ENCODE measurements at places on chromosomes 1 and 21.

- DNase-seq = no peak
Observed at GRCh38 chr1:170032531-170033280, 41.8 kb downstream of the KIFAP3 start.

GRCh38 chr1:28172713-28173150 is 3.8 kb downstream of the PTAFR start:
- DNase-seq = no peak

DNA sequence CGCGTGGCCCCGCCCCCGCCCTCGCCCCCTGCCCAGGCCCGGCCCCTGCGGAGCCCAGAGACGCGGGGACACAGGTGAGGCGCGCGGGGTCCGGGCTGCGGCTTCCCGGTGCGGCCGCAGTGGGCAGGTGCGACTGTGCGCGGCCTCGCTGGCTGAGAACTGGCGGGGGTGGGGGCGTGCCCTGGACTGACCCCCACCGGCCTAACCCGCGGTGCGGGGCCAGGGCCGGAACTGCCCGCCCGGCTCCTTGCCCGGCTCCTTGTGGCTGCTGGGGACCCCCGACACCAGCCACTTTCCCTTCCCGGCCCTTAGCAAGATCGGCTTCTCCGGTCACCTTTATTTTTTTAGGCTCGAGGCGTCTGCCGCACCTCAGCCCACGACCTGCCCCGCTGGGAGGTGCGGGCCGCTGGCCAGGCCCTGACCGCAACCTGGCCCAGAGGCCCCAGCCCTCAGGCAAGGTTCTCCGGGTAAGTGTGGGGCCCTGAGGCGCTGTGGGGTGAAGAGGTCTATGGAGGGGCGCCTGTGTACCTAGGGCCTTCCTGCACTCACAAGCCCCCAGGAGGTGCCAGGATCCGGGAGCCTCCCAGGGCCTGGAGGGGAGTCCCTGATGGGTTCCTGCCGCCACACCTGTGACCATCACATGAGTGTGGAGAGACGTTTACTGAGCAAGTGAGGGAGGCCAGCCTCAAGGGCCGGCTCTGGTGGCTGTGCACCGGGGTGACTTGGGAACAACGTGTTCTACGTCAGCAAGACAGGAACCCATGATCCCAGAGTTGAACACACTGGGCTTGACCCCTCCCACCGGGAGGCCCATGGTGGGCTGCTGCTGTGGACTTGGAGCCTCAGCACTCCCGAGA is at the start of gene SMIM1:
Gene SMIM1, plus strand, starts transcription at position 35 of the 857 bp plus-strand sequence. CDS start 2,625 bp downstream, outside the sequence.
- DNase-seq = no peak

GRCh38 chr1:12696658-12697057 is 19.3 kb upstream of the AADACL3 start:
- no peak for DNase-seq

DNA sequence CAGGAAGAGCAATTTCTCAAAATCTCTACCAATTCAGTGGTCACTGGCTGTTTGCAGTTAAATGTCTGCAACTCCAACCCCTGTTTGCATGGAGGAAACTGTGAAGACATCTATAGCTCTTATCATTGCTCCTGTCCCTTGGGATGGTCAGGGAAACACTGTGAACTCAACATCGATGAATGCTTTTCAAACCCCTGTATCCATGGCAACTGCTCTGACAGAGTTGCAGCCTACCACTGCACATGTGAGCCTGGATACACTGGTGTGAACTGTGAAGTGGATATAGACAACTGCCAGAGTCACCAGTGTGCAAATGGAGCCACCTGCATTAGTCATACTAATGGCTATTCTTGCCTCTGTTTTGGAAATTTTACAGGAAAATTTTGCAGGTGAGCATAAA is 167.2 kb downstream of the CRB1 start:
- DNase-seq = no peak

GRCh38 chr1:27057389-27057788 is 44.7 kb upstream of the TENT5B start:
- DNase-seq = no peak

GRCh38 chr1:93399781-93400180 is 48.1 kb upstream of the FNBP1L start:
- peak; percentile 68 for DNase-seq

- no peak for DNase-seq
Observed at GRCh38 chr21:15063814-15064575, 805 bp downstream of the NRIP1 start.

- DNase-seq = no peak
Observed at GRCh38 chr1:171717062-171717718, 24.7 kb downstream of the VAMP4 start.

- DNase-seq = no peak
Observed at GRCh38 chr1:183777328-183777727, 27.6 kb upstream of the RGL1 start.

DNA sequence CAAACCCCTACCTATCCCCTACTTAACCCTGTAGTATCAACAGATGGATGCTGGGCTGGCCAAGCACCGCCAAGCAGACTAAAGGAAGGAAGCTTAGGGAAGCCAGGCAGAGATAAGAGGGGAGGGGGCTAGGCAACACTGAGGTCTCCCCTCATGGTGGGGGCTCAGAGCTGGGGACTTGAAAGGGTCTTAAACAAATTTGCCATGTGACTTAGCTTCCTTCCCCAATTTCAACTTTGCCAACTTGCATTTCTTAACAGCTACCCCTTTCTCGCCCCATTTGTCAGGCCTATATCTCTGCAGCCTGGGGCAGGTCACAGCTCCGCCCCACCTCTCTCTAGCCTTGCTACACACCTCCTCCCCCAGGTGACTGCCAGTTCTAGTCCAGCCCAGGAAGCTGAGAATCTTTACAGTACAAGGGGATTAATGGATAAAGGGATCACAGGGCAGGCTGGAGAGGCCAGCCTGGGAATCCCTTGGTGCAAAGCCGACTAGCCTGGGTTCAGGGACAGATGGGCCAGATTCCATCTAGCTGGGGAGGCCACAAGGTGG is 3.4 kb downstream of the KIF21B start:
- DNase-seq = peak; percentile 30

DNA sequence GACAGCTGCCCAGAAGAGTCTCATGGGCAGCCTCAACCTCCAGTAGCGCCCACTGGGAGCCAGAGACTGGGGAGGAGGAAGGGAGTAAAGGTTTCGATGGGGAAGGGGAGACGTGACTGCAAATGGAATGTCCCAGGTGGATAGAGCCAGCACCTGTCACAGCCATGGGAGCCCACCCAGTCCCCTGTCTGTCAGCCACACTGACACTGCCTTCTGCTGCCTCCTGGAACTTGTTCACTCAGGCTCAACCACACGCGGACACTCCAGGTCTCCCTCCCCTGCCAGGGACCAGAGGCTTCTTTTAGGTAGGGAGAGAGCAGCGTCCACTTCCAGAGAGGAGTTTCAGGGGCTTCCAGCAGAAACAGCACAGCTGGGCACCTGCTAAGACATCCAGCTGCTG is 346.3 kb downstream of the NPHP4 start:
- no peak for DNase-seq

DNA sequence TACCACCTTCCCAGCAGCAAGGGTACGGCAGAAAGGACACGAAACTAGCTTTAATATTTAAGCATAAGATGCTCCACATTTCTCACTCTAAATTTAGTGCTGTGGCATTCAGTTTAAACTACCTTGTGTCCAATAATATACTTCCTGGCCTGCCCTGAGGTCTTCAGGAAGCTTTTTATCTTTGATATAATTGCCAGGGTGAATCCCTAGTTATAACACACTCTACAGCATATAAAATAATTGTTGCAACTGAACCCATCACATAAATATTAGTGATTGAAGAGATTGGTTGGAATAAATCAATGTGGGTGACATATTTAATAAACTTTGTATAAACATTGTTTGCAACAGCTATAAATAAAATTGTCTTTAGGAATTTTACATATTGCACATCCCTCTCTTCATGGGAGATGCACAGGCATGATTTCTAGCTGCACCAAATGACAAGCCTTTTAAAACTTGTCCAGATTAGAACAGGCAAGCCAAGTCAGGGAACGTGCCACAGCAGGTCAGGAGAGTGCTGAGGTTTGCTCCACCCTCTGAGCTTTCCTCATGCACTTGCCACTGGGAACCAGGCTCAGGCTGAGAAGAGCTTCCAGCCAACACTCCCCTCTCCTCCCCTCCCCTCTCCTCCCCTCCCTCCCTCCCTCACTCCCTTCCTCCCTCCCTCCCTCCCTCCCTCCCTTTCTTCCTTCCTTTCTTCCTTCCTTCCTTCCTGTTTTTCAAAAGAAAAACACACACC is 623.2 kb upstream of the PKN2 start:
- DNase-seq = no peak

DNA sequence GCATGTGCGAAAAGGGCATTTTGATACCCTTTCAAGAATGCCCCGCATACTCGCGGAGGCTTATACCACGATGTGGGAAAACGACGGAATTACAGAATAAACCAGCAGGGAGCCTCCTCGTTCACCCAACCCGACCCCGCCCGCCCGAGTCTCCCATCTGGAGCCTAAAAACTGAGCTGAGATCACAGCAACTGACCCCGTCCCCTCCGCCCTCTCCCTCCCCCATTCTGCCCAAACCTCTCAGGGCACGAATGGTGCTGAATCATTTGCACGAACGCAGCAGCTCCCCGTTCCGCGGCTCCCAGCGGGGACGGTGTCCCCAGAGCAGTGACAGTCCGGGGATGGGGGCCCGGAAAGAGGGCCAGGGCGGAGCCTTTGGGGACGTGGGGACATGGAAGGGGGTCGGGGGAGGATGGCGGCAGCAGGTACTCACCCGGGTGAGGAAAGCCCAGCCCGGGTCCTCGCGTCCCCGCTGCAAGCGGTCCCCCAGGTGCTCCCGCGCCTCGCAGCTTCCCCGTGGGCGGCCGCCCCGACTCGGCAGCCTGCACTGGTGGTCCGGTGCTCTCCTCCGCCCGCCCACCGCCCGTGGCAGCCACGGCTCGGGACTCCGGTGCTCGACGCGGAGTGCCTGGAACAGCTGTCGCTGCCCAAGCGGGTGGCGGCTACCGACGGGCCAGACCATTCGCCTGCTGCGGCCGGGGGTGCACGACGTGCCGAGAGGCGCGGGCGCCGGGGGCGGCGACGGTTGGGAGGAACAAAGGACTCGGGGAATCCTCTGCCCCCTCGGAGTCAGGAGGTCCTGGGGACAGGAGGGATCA is at the start of gene TTLL7:
Gene TTLL7, minus strand, starts transcription at position 635 of the 818 bp plus-strand sequence. CDS start 46,921 bp downstream, outside the sequence.
- DNase-seq = no peak

- DNase-seq = no peak
Observed at GRCh38 chr1:218361298-218362065, 16.3 kb downstream of the TGFB2 start.

GRCh38 chr1:17892225-17892624 is 137.1 kb downstream of the ACTL8 start:
- DNase-seq = no peak

DNA sequence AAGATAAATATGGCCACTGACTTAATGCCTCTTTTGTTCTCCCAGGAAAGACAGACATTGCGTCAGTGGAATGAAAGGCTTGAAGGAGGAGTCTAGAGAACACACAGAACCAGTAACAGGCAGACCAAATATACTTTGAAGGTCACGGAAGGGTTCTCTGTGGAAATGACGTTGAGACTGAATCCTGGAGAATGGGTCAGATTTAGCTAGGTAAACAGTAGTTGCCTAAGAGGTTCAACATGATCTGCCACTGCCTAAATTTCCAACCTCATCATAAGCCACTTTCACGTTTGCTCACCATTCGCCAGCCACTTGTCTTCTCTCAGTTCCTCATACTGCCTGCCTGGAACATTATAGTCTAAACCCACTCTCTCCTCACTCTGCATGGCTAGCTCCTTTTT is 20.5 kb downstream of the PLA2G4A start:
- no peak for DNase-seq

GRCh38 chr1:205375835-205376545 is 19.3 kb upstream of the KLHDC8A start:
- no peak for DNase-seq

DNA sequence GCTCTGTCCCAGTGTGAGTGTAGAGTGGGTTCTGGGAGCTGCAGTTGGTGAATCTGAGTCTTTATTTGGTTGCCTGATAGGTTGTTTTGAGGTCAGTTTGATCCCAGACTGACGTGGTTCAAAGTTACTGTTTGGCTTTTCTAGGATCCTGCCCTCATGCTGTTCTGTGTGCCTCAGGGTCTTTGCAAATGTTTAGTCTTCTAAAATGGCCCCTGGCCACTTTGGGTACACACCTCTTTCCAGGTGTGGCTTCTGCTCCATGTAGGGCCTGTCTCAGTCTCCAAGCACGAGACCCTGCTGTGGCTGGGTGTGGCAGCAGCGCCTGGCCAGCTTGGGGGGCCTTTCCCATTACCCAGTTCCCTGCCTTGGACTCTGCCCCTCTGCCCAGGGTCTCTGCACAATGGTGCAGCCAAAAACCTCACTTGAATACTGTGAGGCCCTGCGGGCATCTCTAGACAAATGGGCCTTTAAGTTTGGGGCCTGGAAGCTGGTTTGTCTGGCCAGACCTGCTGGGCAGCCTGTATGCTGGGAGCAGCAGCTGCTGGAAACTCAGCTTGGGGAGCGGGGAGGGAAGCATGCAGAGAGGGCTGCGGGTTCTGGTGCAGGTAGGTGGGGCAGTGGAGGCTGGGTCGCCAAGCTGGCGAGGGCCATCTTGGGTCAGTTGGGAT is 5.6 kb downstream of the PTPRF start:
- DNase-seq = peak; percentile 92

GRCh38 chr1:64687725-64688327 is 57.0 kb upstream of the RAVER2 start:
- DNase-seq = peak; percentile 19

DNA sequence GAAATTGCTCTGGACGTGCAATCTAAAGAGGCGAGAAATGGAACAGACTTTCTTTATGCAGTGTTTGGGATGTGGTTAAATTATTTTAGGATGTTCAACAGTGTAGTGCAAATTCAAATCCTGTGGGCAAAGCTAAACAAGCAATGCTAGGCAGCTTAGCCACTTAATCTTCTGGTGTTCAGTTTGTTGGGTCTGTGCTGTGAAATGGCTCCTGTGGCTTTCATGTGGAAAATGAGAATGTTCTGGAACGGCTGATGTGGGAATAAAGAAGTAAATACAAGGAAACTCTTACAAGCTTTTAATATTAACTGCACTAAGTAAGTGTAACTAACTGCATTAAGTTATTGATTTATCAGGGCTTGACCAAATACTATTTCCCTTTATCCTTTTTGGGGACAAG is 766.6 kb downstream of the ADGRL2 start:
- no peak for DNase-seq

- DNase-seq = no peak
Observed at GRCh38 chr1:14598498-14599182, at the start of gene KAZN. Gene KAZN (plus strand): TSS chr1:14598685.

DNA sequence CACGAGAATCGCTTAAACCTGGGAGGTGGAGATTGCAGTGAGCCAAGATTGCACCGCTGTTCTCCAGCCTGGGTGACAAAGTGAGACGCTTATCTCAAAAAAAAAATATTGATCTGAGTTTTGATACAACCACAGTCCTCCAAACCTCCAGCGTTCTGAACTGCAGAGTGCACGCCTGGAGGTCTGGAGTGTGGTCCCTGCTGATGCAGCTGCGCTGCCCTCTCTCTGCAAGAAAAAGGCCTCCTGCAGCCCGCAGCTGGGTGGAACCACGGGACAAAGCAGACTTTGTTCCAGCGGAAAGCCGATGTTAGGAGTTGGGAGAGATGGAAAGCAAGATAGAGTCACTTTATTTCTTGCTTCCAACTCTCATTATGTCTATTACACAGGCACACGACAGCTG is 144.9 kb upstream of the SOD1 start:
- DNase-seq = no peak

- DNase-seq = no peak
Observed at GRCh38 chr21:42525676-42526378, 12.2 kb downstream of the SLC37A1 start.

- DNase-seq = no peak
Observed at GRCh38 chr1:155279268-155279667, 2.0 kb downstream of the HCN3 start.

GRCh38 chr21:14913638-14914037 is 151.2 kb downstream of the NRIP1 start:
- peak; percentile 50 for DNase-seq

All from PC-9 (cell line).